ENCODE measurements at places on chromosomes 1 and 21.
A peak's percentile ranks its signal among the peaks of the same experiment; 100 is the strongest.

- DNase-seq, result no peak
These were observed 1263.1 kb downstream of the KCNT2 start for GRCh38 chr1:195345149-195345548.

DNA sequence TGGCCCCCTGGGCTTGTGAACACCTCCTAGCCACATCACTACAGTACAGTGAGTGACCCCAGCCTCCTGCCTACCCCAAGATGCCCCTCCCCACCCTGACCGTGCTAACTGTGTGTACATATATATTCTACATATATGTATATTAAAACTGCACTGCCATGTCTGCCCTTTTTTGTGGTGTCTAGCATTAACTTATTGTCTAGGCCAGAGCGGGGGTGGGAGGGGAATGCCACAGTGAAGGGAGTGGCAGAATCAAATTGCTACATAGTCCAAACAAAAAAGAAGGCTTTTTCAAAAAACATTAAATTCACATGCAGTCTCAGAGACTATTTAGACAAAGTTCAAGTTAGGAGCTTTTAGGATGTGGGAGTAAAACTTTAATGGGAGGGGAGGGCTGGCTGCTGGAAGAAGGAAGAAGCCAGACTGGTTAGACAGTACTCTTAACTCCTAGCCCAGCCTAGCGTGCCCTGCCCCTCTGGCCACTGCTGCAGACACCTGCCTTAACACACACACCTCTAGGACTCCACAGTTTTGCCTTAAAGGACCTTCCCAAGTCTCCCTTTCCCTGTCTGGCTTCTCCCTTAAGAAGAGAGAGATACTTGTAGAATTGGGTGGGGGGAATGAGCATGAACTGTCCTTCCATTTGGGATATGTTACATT lies 9.4 kb downstream of the PEA15 start:
- no peak for DNase-seq

DNA sequence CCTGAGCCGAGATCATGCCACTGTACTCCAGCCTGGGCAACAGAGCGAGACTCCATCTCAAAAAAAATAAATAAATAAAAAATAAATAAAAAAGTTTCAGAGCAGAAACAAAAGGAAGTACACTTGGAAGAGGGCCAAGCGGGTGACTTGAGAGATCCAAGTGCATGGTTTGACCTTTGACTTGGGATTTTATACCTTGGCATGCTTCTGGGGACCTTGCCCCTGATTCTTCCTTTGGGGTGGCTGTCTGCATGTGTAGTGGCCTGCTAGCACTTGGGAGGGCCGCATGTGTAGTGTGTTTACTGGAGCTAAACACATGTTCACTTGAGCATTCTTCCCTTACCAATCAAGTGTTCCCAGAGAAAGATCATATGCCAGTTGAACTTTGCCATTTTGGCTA lies 114.0 kb downstream of the DTL start:
- DNase-seq, result no peak

- DNase-seq, result peak; percentile 57
These were observed 90.7 kb downstream of the TENT5C start for GRCh38 chr1:117696561-117696960.

DNA sequence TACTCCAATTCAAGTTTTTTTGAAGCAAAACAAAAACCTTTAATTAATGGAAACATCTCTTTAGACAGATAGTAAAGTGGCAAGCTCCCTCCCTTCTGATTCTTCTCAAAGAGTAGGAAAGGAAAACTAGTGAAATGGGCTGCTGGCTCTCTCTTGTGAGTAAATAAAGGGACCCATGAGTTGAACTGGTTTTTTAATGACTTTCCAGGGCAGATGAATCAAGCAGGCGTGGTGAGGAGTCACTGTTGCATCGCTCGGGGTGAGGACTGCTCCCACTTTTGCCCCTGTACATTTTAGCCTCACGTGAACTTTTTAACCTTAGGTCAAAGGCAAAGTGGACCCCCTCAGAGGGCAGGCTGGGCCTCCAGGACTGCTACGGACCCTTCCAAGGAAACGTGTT lies 64.8 kb downstream of the ABCA4 start:
- no peak for DNase-seq

DNA sequence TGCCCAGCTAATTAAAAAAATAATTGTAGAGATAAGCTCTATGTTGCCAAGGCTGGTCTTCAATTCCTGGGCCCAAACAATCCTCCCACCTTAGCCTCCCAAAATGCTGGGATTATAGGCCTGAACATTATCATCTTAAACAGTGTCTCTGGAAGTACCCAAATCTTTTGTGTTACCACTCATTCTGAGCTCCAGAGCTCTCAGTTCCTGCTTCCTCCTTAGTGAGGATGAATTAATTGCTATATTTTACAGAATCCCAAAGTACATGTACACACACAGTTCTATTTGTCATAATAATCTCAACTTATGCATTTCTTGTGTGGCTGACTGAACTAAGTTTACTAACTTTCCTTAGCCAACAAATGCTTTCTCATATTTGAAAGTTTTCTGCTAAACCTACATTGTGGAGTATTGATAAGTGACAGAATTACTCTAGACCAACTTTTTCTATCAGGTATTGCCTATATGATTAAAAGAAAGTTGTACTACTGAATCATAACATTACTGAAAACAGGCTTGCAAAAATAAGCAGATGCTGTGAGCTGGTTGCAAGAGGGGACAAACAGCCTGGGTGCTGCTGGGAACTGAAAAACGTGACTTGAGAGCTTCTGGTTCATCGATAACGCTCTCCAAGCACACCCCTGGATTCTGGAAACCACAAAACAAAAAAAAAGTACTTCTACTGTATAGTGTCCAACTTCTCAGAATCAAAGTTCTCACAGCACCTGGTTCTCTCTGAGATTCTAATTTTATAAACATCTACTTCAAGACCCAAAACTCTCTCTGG lies 15.3 kb downstream of the VAV3 start:
- DNase-seq, result no peak

DNA sequence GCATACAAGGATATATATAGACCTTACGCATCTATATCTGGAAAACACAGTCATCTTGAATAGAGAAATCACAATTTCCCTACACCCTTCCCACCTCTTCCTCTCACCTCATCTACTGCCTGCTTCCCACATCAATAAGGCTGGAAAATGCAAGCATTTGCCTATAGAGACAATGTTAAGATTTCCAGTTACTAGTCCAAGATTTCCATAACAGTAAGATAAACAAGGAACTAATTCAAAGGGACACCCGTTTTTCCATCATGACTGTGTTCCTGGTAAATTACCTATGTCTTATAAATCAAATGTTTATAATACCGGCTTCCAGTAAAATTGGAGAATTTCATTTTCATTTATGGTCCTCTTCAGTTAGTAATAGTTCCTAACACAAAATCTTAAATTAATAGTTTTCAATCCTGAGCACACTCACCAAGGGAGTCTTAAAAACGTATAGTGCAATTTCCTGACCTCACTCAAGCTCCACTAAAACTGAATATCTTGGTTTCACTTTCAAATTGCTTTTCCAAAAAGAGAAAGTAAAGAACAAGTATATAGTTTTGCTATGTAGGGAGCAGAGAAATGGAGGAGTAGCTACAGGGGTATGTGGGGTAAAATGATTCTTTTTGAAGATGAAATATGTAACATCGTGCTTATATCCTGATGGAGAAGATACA lies 398.7 kb downstream of the PLPP3 start:
- no peak for DNase-seq

DNA sequence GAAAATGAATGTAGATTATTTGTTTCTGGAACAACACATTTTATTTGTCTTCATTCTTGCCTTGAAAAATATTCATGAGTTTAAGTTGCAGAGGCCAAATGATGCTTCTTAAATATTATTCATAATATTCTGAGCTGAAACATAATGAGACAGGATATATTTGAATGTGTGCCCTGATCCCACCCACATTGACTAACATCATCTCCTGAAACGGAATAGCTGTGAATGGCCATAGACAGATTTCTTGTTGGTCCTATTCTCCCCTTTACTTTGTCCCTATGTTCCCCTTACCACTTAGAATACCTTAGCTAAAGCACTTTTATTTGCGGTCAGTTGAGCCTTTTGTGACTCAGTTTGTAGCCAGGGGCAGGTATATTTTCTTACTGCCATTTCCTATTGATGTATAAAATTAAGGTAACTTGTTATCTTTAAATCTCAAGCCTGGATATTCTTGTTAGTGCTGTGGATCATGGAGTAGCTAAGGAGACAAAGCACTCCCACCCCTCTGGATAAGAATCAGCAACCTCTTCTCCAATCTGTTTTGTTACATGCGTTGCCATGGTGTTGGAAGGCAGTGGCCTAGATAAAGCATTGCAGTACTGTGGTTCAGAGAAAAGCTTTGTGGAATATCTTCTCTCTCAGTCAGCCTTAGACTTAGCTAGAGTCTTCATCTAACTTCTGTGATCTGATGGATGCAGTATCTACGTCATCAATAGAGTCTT lies 478.5 kb upstream of the DEPDC1 start:
- no peak for DNase-seq

DNA sequence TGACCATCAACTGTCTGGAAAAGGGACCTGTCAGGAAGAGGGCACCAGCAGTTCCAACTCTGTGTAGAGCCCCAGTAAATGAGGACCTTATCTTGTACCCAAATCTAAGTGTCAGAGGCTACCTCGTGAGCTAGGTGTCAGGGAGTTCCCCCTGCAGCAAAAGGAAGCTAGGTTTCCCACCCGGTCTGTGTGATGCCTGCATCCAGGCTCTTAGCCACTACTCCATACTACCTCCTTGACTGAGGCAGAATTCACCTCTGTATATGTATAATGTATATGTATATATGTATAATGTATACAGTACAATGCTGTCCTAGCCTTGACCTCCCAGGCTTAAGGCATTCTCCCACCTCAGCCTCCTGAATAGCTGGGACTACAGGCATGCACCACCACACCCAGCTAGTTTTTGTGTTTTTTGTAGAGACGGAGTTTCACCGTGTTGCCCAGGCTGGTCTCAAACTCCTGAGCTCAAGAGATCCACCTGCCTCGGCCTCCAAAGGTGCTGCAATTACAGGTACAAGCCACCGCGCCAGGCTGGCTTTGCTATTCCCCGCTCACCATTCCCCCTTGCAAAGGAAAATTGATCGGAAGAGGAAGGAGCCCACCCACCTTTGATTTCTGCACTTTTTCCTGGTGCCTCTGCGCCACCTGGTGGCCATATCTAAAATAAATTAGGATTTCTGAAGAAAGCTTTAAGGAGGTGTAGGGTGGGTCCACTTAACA lies 15.7 kb upstream of the LUZP1 start:
- DNase-seq, result no peak

DNA sequence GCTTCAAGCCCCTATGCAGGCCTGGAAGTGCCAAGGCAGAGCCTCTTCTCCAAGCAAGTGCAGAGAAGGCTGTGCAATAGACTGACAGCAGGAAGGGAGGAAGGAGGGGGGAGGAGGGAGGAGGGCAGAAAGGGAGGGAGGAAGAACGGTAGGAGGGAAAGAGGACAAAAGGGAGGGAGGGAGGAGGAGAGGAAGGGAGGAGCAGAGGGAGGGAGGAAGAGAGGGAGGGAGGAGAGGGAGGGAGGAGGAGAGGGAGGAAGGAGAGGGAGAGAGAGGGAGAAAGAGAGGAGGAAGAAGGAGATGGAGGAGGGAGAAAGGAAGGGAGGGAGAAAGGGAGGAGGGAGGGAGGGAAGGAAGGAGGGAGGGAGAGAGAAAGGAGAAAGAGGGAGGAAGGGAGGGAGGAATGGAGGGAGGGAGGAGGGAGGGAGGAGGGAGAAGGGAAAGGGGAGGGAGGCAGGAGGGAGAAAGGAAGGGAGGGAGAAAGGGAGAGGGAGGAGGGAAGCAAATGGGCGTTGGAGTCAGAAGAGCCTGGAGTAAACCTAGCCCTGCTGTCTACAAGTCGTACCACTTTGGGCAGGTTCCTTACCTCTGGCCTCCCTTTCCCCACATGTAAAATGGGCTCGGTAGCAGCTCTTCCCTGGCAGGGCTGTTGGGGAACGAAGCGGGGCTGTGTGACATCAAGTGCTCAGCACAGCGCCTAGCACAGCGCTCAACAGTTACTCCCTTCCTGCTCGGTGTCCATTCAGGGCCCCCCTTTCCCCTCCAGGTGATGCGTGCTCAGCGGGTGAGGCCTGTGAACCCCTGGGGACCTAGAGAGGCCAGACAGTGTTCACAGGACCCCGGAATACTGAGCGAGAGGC lies 244.6 kb downstream of the NPHP4 start:
- no peak for DNase-seq

GRCh38 chr1:219500327-219500897 lies 112.5 kb downstream of the ZC3H11B start:
- no peak for DNase-seq

DNA sequence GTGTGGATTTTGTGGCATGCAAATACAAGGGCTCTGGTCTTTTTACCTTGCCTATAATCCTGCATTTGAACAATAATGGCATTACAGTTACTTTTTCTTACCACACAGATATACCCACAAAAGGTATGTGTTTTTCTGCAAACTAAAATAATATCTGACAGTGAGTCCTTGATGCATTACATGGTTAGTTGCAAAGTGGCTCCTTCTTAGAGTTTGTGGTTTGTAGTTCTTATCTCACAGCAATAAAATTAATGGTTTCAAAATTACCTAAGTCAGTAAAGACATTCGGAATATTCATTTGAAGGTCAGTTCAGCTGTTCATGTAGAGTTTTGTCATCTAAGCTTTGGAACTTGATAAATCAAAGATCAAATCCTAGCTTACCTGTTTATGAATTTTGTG lies 43.5 kb downstream of the SNX7 start:
- DNase-seq, result no peak

DNA sequence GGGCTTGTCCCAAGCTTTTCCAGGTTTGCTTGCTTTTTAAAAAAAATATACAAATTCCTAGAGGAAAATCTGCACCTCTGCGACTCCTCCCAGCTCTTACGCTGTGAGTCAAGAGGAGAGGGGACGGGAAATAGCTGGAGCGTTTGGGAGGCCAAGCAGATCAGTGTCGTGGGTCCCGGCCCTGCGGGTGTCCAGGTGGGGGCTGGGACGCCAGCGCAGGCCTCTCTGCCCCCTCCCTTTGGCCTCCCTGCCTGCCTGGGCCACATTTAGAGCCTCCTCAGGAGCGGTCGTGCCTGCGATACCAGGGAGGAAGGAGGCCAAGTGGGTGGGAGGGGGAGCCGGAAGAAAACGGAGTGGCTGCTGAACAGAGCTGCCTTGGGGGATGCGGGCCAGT lies 9.0 kb downstream of the WNT4 start:
- DNase-seq, result no peak

DNA sequence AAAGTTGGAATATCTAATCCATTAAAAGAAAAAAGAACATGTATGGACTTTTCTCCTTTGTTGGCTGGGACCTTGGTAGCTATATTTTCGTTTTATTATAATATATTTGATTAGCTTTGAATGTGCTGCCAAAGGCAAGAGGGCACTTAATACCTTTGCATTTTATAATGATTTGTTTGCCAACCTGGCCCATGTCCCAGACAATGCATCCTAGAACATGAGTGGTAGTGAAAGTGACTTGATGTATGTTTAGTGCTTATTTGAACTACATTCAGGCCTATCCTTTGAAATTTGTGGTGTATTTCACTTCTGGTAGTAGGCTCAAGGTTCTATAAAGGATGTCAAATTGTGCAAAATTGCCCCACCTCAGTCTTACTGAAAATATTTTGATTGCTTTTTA lies 25.9 kb downstream of the CACHD1 start:
- no peak for DNase-seq

DNA sequence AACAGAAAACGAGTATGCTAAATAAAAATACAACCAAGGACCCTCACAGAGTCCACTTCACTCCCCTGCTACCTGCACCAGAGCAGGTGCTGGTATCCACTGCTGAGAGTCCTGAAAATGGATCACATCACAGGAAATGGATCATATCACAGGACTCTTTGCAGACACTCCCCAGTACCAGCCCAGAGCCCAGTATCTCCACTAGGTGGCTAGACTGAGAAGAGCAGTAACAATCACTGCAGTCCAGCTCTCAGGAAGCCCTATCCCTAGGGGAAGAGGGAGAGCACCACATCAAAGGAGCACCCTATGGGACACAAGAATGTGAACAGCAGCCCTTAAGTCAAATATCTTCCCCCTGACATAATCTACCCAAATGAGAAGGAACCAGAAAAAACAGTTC lies 28.0 kb downstream of the AGBL4 start:
- DNase-seq, result no peak

Measured in BJ (cell line).